ENCODE measurements at places on chromosomes 7 and 10. TPM values are rescaled to one million over a fixed set of nuclear protein-coding genes. Genes with fewer than 3 reads are reported as not detected.

GRID2IP gene
- total RNA-seq, result 0.33 TPM

GRCh38 chr7:39909526-39909925 is 40.5 kb upstream of the CDK13 start:
- no peak for DNase-seq

- no peak for DNase-seq
These were observed 5.3 kb upstream of the CUZD1 start for GRCh38 chr10:122850705-122851640.

GRCh38 chr10:86232644-86233043 is 134.0 kb downstream of the GRID1 start:
- no peak for DNase-seq

GRCh38 chr10:75880031-75880775 is 448.8 kb downstream of the LRMDA start:
- DNase-seq, result no peak

DNA sequence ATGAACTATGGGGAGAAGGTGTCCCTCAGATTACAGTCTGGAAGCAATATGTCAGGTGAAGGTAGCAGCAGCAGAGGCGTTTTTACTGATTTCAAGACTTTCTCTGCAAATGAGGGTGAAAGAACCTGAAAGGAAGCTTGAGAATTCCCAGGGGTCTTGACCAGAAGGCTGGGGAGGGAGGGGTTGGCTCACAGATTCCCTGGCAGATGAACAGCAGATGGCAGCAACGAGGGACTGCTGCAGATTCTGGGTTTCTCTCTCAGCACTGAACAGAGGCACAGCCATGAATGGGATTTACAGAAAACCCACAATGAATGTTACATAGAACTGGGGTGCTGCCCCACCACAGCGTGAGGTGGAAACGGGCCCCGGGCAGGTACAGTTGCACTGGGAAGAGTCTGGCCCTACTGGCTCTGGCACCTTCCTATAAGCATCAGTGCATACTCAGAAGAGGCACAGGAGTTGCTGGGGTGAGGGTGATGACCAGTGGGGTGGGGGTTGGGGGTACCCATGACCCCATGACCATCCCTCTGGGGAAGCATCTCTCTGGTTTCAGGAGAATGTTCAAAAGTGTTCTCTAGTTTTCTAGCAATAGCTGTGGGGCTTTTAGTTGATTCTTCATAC is 317.8 kb downstream of the SH2D4B start:
- DNase-seq, result peak; percentile 75

DNA sequence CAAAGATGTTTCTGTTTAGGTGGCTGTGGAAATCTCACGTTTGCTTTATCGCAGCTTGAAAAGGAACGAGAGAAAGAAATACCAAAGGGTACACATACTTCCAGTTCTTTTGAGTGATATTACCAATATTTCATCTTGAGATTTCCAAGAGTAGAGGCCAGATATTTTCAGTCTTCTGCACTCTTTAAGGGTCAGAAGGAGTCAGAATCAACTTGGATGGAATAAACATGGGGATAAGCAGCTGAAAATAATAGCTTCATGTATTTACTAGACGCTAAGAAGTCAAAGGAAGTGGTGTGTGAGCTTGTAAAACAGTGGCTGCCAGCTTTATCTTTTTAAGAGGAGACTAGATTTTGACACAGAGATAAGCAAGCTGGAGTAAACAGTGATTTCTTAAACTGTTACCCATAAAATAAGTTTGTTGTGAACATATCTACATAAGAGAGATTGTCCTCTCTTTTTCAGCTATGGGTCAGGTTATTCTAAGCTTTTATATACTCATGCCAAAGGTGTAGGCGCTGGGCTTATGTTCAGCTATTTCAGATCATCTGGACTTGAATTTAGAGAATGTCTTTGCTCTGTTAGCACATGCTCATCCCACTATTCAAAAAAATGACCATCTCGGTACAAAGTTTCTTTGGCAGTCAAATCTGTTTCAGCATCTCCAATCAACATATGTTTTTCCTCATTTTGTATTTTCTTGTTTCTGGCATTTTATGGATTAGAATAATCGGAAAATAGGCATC is 170.8 kb upstream of the TCF7L2 start:
- DNase-seq, result no peak

DNA sequence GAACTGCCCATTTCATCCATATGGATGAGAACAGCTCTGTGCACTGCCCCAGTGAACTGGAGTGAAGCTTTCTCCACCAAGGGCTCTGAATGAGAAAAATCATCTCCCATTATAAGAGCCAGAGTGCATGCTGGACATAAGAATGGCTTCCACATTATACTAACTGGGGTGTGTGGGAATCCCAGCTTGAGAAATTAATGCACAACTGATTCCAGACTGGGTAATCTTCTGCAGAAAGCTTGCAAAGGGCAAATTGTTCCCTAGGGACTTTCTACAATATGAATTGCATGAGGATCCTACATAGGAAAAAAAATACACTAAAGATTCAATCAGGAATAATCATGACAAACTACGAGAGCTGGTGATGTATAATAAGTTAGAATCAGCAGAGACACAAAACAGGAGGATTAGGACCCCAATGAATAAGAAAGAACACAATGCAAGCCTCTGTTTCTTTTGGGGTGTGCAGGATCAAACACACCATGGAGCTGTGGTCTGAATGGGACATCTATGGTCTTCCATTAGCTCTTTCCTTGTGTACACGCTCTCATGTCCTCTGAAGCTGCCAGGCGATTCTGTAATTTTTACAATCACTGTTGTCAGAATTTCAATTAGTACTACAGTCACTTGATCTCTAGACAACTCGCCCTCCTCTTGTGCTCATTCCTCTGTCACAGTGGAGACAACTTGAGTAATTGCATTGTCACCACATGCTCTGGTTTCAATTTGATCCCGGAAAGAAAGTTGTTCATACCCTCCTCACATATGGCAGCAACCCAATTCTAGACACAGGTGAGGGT is 1327.4 kb downstream of the GATA3 start:
- DNase-seq, result no peak

GRCh38 chr10:124999433-125000365 is 57.8 kb downstream of the ZRANB1 start:
- peak; percentile 51 for DNase-seq

DNA sequence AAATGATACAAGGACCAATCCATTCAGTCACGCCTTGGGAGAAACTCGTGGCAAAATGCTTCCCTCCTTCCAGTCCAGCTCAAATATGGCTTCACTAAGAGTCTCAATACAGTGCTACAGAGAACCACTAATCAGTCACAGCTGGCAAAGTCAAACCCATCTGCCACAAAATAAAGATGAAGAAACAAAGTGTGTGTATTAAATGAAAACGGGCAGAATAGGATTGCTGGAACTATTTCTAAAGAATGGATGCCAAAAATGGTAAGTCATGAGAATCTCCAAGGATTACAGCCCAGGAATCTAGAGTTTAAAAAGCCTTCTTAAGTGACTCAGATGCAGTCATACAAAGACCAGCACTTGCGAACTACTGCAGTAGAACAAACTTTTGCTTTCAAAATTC is 61.9 kb downstream of the CACUL1 start:
- no peak for DNase-seq

DNA sequence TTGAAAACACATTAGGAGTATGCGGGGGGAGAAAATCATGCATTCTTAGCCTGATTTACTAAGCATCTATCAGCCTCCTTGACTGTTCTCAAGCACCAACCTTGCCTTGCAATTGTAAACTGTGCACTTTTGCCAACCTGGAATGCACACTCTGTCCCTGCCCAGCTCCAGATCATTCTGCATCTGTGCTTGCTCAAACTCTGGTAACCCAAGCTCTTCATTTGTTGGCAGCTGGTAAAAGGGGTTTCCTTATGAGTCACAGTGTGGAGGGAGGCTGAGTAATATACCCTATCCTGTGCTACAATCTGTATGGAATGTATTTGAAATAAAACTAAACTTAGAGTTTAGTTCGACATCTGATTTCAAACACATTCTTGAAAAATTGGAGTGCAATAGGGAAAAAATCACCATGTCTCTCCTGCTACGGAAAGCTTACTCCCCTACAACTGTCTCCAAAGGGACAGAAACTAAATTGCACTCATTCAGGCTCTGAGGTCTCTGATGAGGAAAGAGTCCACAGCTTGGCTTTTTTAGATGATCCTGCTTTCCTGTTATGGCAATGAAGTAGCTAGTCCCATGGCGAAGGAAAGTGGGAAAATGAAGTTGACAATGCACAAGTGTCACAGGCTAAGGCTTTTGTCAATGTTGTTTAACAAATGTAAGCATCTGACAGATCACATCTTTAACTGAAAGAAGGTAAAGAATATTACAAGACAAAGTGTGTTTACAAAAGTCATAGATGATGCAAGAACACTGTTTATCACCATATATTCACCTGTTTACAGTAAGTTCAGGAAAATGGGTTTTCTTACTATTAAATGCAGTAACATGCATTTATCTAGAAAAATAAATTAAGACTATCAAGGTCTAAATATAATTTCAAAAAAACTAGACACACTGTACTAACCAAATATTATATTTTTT is 61.9 kb downstream of the TES start:
- no peak for DNase-seq

DNA sequence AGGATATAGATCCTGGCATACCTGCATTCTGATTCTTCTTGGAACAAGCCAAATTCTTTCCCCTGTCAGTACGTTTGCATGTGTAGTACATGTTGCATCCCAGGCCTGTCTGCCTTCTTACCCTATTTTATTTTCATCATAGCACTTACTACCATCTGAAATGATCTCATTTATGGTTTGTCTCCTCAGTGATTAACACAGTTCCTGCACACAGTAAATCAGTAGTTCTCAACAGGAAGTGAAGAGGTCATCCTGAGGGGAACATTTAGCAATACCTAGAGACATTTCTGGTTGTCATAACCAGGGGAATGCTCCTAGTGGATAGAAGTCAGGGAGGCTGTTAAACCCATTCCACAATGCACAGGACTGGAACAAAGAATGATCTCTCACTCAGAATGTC is 38.2 kb upstream of the SLC26A4 start:
- no peak for DNase-seq
